Tibial nerve (tissue), 4 donors: ENCODE measurements at places on chromosomes 12 and 14. TPM values are rescaled to one million over a fixed set of nuclear protein-coding genes. Genes with fewer than 3 reads are reported as not detected.
A peak's percentile ranks its signal among the peaks of the same experiment; 100 is the strongest.

DNA sequence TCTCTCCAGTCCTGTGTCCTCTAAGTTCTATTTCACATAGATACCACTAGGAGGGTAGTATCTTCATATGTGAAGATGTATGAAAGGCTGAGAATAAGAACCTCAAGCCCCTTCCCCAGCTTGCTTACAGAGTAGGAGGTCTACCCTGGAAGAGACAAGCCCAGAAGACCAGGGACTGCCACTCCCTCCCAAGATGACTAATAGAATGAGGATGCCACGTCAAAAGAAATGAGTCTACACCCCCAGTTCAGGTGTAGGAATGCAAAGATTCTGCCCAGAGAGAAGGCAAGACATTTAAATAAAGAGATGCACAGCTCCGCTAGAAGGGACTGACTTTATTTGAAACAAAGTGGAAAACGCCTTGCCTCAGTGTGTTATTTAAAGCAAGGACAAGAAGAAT is 1006.0 kb upstream of the USP15 start:
- DNase-seq = no peak
- no peaks in the 10 kb centered on the region for H3K27me3 ChIP-seq
- no peak overlapping the region for H3K27ac ChIP-seq

- H3K4me1 ChIP-seq = no peaks in the 10 kb centered on the region
- H3K4me3 ChIP-seq = no peak overlapping the region
- no peak overlapping the region for H3K27ac ChIP-seq
- DNase-seq = no peak
- H3K36me3 ChIP-seq = no peaks in the 10 kb centered on the region
Observed at GRCh38 chr14:100149851-100150611, 9.4 kb downstream of the DEGS2 start.

DNA sequence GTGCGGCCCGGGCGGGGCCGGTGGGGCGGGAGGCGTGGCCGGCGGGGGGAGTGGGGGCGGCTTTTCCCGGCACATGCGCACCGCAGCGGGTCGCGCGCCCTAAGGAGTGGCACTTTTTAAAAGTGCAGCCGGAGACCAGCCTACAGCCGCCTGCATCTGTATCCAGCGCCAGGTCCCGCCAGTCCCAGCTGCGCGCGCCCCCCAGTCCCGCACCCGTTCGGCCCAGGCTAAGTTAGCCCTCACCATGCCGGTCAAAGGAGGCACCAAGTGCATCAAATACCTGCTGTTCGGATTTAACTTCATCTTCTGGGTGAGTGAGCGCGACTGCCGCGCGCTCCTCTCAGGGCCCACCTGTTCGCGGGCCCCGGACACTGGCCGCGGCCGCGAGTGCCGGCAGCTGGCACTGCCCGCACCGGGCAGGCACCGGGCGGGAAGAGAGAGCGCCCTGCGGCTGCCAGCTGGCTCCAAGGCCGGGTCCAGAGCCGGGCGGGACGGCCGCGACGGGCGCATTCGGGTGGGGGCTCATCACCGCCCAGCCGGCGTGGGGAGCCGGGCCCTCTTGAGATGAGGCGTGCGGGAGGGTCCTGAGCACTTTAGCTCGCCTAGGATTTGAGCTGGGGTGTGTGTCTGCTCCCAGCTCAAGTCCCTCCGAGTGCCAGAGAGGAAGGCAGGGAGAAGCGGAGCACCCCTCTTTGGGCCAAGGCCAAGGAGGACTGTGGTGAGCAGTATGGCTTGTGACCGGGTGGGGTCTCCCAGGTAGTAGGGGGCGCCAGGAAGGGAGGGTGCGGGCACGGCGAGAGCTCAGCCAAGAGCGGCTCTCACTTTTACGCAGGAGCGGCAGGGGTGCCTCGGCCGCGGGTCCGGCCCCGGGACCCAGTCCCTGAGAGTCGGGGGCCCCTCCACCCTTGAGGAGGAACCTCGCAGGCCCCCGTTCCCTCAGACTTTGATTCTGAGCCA is at the start of gene CD9:
Gene CD9, plus strand, starts transcription at position 145 of the 957 bp plus-strand sequence. Its CDS starts 100 bp downstream, at position 245.
- DNase-seq = no peak
- peak within 1 kb of the TSS; percentile 96 for H3K27ac ChIP-seq
- H3K27me3 ChIP-seq = no peaks in the 10 kb centered on the region
- no peaks in the 10 kb centered on the region for H3K36me3 ChIP-seq

GRCh38 chr12:112190231-112191025 is 65.1 kb downstream of the TRAFD1 start:
- H3K36me3 ChIP-seq = peaks cover 12% of the 10 kb centered on the region
- peak overlapping the region; percentile 52 for H3K27ac ChIP-seq
- H3K4me3 ChIP-seq = no peak overlapping the region
- H3K27me3 ChIP-seq = no peaks in the 10 kb centered on the region
- no peak for DNase-seq

DNA sequence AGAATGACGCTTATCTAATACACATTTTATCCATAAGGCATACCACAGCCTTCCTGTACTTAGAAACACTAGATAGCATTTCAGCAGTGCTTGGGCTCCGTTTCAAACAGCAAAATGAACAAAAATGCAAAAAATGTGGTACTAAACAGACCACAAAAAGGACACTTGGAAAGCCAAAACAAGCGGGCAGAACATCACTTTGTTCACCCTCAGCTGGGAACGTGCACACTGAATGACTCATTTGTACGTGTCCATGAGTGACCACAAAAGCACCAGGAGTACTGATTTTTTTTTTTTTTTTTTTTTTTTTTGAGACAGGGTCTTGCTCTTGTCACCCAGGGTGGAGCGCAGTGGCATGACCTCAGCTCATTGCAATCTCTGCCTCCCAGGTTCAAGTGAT is 8.9 kb upstream of the FOXN3 start:
- no peak overlapping the region for H3K4me3 ChIP-seq
- H3K27ac ChIP-seq = no peak overlapping the region
- no peaks in the 10 kb centered on the region for H3K27me3 ChIP-seq
- peaks cover 52% of the 10 kb centered on the region for H3K4me1 ChIP-seq
- H3K36me3 ChIP-seq = no peaks in the 10 kb centered on the region

- no peak for DNase-seq
- no peak overlapping the region for H3K27ac ChIP-seq
- H3K4me3 ChIP-seq = no peak overlapping the region
Observed at GRCh38 chr14:30230719-30231118, 303.1 kb upstream of the PRKD1 start.

The SBNO1 gene
- 15.3 TPM for total RNA-seq

GRCh38 chr14:102500158-102500662 is 9.4 kb downstream of the ANKRD9 start:
- DNase-seq = no peak
- H3K27me3 ChIP-seq = no peaks in the 10 kb centered on the region
- no peak overlapping the region for H3K4me3 ChIP-seq
- H3K4me1 ChIP-seq = no peaks in the 10 kb centered on the region
- peak overlapping the region; percentile 83 for H3K27ac ChIP-seq

DNA sequence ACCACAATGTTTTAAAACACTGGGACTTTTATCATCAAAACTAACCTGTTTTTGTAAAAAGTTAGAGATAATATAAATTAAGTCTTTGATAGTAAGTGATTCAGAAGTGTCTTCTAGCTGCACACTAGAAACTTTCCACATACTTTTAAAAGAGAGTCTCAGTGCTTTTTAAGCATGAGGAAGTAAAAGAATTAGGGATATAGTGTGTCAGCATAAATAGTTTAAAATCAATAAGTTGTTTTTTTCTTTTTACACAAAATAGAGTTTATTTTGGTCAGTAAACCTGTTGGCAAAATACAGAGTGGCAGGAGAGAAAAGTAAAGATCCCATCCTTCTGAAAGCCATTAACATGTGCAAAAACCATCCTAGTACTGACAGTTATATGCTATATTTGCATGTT is 1.7 kb downstream of the DNM1L start:
- no peaks in the 10 kb centered on the region for H3K27me3 ChIP-seq
- DNase-seq = no peak
- no peak overlapping the region for H3K27ac ChIP-seq

The CCDC197 gene
- not detected for total RNA-seq
